ENCODE measurements at places on chromosomes 1 and 21.

DNA sequence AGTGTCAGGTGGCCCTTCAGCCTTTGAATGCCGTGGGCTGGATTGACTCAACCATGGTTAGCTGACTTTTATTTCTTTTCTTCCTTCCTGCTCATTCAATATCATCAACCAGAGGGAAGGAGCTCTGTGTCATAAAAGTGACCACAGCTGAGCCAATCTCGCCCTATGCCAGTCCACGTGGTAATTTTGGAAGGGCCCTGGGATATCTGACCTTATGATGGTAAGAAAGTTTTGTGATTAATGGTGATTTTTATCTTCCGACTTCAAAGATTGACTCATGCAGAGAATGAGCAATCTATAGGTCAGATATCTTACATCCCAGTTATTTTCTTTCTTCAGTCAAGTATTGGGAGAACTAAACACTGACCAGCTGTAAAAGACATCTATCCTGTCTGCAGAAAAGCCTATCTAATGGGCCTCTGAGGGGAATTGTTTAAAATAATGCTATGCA, 170.3 kb downstream of the ZC3H11B start:
- DNase-seq: no peak

DNA sequence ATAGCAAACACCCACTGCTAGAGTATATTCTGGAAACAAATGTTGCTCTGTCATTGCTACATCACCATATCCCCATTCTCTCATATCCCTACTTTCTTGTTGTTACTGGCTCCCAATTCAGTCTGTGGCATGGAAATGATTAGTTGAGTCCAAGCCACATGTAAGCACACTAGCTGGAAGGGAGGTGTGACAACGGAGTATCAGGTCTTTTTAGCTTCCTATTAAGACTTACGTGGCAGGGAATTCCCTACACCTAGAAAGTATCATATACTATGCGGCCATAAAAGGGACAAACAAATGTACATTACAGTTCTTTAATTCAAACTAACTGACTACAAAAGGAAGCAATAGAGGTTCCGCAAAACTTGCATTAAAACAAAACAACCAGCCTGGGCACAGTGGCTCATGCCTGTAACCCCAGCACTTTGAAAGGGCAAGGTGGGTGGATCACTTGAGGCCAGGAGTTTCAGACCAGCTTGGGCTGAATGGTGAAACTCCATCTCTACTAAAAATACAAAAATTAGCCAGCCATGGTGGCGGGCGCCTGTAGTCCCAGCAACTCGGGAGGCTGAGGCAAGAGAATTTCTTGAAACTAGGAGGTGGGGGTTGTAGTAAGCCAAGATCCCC, 48.6 kb downstream of the INTS7 start:
- no peak for DNase-seq

DNA sequence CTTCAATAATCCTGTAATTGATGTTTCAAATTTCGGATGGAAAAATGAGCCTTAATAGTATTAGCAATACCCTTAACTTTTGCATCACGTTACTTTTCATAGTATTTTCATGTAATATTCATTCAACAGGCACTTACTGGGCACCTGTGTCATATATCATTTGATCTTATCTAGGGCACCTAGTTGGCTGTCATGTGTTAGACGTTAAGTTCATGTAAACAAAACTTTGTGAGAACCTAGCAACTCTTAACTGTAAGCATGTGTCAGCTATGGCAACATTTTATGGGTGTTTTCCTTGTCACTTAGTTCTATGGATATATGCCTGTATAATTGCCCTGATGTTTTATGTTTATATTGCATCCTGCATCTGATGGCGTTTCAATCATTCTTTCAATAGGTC, 777 bp downstream of the LAMC2 start:
- DNase-seq: no peak

DNA sequence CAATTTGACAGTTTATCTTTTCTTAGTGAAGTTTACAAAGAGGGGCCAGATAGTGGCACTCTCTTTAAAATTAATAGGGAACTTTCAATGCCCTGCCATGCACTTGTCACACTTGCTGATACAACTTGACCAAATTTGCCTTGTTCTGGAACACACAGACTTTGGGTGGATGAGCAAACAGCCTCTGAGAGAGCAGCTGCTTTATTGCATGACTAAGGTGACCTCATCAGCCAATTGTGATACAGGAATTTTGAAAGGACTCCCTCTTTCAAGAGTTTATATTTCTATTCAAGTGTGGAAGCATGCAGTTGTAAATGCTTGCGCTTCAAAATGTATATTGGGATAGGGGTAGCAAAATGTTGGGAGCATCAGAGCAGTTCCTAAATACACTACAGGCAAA, 2.1 kb upstream of the RGS1 start:
- DNase-seq: no peak

- DNase-seq: no peak
These were observed 18.8 kb downstream of the ODF2L start for GRCh38 chr1:86377341-86377740.

GRCh38 chr1:107689159-107689558, 275.8 kb downstream of the VAV3 start:
- no peak for DNase-seq

- DNase-seq: no peak
These were observed 1.7 kb downstream of the SNAP47 start for GRCh38 chr1:227736814-227737432.

GRCh38 chr1:230661976-230662375, 19.7 kb downstream of the COG2 start:
- DNase-seq: no peak

DNA sequence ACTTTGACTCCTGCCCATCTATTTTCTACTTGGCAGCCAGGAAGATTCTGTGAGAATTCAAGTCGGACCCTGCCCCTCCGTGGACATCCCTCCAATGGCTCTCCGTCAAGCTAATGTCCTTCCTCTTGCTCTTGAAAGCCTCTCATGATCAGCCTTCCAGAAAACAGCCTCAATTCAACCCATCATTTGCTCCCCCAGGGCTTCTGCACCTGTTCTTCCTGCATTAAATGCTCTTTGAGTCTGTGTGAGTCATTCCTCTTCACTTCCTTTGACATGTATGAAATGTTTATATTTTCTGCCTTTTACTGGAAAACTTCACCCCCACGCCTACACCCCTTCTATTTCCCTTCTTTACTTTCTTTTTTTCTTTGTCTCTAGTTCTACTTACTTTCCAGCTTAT, 734.1 kb upstream of the ZP4 start:
- no peak for DNase-seq

GRCh38 chr1:214050513-214051401, 63.0 kb downstream of the PROX1 start:
- no peak for DNase-seq

- DNase-seq: no peak
These were observed 1.7 kb downstream of the WASF2 start for GRCh38 chr1:27487966-27488884.

DNA sequence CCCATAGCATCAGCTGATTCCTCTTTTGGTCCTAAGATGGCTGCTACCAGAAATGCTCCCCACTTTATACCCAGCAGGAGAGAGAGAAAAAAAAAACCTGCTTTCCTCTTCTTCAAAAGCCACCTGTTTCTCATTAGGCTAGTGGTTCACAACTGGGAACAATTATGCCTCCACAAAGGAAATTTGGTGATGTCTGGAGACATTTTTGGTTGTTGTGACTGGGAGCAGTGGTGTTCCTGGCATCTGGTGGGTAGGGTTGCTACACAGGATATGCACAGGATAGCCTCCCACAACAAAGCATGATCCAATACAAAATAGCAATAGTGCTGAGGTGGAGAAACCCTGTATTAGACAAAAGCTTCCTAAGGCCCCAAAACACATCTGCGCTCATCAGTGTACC, 38.5 kb upstream of the SGIP1 start:
- no peak for DNase-seq

Measured in left hindlimb (tissue), 1 donor.